ENCODE measurements at places on chromosomes 2 and 18.

- DNase-seq: peak; percentile 43
Measured at GRCh38 chr2:17877811-17878280, 621 bp upstream of the KCNS3 start.

DNA sequence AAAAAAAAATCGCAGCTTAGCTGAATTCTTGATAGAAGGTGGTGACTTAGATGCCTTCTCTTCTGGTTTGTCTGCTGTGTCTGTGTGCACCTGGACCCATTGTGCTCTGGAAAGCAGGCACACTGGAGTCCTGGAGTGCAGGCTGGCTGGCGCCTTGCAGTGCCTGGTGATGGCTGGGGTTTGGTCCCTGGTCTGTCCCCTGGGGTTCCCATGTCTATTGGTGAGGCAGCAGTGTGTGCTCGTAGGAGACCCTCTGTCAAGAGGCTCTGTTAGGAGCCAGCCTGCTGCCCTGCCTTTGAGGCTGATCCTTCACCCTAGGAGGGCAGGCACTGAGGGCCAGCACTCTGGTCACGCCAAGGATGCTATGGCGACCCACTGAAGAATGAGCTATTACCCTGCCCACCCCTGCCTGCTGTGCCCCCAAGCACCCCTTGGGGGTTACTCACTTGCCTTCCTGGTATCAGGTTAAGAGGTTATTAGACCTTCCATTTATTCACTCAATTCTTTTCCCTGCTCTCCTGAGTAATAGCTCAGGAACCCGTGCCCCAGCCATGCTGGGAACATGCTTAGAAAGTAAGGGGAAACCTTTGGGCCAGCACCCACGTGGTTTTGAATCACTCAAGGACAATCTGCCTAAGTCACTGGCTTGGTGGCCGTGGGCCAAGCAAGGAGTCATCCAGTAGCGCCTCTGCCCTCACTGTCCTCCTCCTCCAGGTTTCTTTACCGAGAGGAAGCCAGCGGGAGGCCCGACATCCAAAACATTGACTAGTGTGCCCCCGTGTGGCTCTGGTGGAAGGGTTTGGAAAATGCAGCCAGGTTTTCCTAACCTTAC lies 284.5 kb downstream of the PRKCE start:
- peak; percentile 82 for DNase-seq

- DNase-seq: no peak
Measured at GRCh38 chr2:214628091-214628490, 181.4 kb downstream of the BARD1 start.

DNA sequence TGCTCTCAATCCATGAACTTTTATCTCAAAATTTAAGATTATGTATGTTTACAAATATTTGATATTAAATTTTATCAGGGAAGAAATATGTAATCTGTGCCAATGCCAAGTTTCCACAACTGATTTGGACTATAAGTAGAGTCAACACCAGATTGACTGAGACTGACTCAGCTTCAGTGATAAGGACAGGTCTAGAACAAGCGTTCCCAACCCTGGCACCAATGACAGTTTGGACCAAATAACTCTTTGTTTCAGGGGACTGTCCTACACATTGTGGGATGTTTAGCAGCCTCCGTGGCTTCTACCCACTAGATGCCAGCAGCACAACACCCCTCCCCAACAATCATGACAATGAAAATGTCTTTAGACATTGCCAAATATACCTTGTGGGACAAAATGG lies 165.3 kb downstream of the THADA start:
- no peak for DNase-seq

DNA sequence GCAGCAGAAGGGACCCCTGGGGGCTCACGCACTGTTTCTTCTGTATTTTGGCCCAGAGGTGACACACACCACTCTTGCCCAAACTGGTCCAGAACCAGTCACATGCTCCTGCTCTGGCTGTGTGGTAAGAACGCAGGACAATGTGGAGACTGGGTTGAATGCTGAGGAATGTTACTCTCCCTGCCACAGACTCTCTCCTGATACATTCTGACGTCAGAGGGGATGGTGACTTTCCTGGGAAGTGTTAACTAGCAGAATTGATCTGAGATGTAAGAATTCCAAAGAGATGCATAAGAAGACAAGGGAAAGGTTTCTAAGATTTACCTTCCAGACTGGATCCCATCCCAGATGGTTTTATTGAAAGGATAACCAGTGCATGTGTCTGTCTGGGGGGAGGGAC lies 100.8 kb downstream of the ASB1 start:
- DNase-seq: no peak

GRCh38 chr18:26919627-26920026 lies 54.1 kb upstream of the AQP4 start:
- DNase-seq: peak; percentile 20

GRCh38 chr2:158120102-158120501 lies 18.4 kb downstream of the UPP2 start:
- DNase-seq: no peak

- no peak for DNase-seq
Measured at GRCh38 chr18:41482501-41482900, 472.5 kb upstream of the PIK3C3 start.

DNA sequence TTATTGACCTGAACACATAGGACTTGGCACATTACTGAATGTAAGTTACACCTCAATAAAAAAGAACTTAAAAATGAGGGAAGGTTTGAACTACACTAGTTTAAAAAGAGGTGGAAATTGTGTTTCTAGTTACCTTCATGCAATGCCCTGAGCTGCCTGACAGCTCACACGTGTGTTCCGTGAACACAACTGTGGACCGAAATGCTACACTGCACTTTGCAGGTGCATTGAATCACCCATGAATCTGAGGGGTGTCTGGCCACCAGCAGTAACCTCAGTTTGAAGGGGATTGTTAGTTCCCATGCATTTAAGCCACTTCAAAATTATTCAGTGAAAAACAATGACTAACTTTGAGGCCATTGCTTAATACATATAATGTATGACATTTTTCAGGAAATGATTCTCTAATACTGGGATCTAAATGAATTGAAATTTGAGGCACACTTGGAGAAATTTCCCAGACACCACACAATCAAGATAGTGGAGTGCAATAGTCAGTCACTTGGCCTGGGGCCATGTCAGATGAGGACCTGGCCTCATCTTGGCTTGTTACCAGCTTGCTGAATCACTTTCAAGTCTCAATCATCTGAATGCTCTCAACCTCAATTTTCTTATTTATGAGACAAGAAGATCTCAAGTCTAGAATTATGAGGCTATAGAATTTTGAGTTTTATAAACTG lies 59.3 kb downstream of the MYL12B start:
- DNase-seq: no peak

DNA sequence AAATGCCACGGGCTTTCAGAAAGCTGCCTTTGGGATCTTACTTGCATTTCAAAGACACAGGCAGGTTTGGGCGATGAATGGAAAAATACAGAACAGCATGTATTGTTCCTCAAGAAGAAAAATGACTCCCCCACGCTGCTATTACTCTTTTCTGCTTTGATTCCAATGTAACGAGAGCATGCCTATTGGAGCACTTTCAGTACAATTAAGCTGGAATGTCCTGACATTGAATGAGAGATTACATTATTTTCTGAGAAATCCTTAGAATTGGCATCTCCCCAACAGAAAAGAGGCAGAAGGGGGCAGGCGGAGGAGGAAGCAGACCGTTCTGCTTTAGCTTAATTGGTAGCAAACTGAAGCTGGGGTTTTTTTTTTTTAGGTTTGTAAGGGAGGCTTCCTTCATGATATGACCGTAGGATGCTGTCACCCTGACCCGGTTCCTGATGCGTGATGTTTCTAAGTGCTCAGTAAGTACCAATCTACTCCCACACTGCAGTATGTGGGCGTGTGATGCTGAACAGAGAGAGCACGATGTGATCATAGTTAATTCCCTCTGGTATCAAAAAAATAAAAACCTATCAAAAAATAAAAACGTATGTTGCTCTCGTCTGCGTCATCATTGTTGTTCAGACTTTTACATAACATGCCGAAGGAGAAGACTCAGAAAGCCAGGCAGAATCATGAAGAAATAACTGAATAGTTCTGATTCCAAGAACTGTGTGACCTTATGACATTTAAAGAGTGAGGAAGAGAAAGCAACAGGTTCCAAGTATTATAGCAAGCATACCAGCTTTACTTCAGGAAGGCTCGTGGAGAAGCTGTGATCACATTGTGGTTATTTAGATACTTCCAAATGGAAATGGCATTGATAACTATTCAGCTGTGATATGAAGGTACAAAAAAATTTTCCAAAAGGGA lies 40.5 kb downstream of the LONRF2 start:
- peak; percentile 9 for DNase-seq

DNA sequence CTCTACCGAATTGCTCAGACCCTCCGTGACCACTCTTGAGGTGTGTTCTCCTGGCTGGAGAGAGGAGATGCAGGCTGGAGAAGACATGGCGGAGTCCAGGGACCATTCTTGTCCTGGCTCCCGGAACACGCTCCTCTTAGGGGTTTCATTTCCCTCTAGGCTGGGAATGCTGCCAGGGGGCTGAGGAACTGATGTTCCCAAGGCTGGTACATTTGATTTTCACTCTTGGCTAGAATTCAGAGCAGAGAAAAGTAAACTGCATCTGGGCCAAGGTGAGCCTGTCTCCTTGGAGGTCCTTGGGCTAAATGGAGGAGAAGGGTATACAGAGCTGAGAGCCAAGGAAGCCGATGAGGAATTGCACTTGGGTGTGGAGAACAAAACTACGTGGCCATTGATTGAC lies 28.2 kb upstream of the LBH start:
- no peak for DNase-seq

DNA sequence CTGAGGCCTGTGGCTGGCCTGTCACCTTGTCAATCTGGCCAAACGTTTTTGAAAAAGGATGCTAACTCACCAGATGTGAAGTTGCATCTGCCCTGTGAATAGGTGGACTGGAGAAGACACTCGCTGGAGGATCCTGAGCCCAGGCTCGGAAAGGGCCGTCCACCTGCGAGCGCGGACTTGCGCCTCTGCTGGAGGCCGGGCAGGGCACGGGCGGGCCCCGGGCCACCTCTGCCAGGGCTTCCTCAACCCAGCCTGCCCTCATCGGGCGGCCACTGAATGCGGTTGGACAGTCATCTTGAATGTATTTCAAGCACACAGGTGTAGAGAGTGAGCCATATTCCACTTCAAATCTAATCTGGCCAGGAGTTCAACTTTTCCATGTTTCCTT lies 83.9 kb downstream of the FAM210A start:
- DNase-seq: no peak

GRCh38 chr2:36423619-36424120 lies 68.1 kb downstream of the CRIM1 start:
- DNase-seq: no peak

DNA sequence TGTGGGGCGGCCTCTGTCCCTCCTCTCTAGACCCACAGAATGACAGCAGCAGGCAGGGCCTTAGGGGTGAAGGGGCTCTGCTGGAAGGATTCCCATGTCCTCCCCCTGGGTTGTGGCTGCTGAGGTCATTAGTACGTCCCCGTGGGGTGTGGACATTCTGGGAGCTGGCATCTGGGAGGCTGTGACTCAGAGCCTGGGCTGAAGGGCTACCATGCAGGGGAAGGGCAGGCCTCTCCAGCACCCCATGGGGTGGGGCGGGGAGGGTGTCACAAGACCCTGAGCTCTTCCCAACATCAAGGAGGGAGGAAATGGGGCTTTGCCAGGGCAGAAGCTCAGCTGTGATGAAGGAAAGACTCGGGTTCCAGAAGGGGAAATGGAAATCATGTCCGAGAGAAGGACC lies 105.8 kb upstream of the SMAD2 start:
- DNase-seq: no peak

DNA sequence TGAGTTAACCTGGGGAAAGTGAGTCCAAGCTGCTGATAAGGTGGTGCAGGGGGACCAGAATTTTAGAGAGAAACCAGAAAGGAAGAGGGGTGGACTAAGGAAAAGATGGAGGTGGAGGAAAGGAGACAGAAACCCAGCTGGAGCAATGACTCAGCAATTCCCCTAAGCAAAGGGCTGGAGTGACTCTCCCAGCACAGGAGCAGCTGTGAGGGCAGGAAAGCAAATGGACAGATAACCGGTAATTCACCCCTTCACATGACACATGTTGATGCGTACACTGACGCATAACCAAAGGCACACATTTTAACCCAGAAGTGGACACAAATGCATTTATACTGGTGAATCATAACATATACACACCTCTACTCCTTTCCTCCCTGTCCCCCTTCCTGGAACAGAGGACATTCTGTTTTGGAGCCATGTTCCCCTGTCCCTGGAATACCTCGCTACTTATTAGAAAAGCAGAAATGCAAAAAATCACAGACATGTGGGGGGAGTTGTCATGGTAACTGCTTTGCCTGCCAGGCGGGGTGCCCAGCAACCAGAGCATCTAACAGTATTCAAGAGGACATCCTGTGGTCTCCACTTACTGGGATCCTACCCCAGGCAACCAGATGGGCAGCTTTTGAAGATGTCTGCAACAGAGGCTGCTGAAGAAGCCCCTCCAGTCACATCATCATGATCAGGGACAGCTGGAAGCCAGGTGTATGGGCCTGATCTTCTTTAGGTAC lies 4.7 kb downstream of the CDK5R2 start:
- DNase-seq: no peak

DNA sequence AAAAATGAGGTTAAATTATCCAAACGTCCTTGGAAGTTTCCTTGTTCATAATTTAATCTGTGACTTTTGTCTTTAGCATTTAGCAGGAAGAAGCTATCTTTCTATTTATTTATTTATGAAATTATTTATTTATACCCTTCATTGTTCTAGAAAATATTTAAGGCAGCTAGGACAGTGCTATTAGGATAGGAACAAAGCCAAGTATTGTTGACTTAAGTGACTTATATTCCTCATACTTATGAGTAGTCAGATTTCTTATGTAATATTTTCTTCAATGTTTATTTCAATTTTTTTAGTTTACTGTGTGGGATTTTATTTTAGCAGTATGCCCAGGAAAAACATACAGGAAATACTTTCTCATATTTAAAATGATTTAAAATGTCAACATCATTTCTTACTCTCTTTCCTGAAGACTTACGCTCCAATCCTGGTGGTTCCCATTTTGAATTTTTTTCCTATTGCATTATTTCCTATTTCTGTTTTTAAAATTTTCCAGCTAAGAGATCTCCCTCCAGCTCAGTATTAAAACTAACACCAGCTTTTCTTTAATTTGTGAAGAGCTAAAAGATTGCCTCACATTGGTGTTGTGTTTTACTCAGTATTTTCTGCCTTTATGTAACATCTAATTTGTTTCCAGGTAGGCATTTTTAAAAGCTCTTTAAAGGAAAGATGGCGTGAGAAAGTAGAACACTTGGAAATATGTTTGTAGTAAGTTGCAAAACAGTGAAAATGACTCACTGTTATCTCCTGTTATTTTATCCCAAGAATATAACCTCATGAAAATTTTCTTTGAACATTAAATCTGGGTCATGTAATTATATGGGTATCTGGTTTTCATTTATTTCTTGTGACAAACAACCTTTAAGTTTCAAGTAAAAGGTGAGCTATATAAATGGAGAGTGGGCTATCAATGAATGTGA lies 32.2 kb downstream of the MAPRE2 start:
- DNase-seq: no peak

- peak; percentile 42 for DNase-seq
Measured at GRCh38 chr2:98134172-98135005, 47.4 kb downstream of the VWA3B start.
